ENCODE measurements at places on chromosomes 2 and 18.

- DNase-seq, result no peak
These were observed 41.2 kb downstream of the SAP130 start for GRCh38 chr2:127986548-127987079.

DNA sequence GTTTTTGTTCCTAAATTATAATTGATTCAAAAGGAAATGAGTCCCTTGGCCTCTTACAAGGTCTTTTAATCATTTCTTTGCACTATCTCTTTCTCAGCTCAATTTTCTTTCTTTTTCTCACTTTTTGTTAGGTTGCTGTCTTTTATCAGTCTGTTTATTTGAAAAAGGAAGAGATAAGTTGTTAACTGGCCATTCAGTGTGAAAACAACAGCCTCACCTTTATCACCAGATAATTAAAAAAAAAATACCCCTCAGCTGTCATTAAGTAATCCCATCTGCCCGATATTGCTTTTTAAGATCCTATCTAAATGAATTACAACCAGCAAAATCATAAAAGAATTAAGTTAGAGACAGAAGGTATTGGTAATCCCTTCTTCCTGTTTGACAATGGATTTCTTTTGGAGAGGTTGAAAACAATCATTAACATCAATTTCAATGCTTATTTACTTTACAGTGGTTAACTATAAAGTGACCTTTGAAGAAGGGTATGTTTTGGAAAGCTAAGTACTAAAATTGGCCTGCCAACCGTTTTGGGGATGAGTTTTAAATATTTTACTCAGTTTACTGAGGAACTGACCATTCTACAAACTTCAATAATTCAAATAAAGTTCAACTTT is 104.9 kb downstream of the TGIF1 start:
- no peak for DNase-seq

- DNase-seq, result no peak
These were observed 305.5 kb downstream of the PTPRM start for GRCh38 chr18:7872569-7872968.

DNA sequence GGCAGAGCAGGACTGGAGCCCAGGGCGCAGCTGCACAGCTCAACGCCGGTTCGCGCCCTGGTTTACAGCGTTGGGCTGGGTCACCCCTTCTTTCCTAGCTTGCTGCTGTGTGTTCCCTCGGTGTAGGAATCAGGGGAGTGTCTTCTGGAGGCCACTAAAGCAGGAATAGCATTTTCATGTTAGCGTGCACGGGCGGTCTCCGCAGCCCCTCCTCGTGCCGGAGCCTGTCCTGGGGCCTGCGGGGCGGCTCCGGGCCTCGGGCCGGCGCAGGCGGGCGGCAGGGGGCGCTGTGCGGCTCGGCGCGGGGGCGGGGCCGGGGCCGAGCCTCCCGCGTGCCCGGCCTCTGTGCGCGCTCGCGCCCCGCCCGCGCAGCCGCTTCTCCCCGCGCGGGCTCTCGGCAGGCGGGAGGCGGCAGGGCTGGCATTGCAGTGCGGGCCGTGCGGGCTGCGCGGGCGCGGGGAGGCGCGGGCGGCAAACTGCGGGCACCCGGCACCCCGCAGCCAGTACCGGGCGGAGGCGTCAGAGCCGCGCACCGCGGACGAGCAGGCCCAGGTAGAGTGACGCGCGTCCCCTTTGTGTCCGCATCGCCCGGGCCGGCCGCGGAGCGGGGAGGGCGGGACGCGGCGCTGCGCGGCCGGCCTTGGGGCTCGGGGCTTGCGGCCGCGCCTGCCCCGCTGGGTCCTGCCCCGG is at the start of gene RNF144A:
Gene RNF144A (plus strand): TSS at position 342 of the 690 bp plus-strand sequence. CDS start 79,515 bp downstream, outside the sequence.
- DNase-seq, result peak; percentile 60

DNA sequence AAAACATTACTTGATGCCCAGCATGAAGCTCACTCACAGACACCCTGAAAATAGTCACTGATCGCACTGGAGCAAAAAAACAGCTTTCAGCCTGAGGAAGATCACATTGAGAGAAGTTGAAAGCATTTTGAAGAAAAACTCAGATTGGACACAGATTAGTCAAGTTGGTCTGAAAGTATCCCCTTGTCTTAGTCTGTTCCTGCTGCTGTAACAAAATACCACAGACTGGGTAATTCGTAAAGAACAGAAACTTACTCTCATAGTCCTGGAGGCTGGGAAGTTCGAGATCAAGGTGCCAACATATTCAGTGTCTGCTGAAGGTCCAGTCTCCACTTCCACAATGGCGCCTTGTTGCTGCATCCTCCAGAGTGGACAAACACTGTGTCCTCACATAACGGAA is 14.2 kb upstream of the NDUFV2 start:
- no peak for DNase-seq

GRCh38 chr18:24582771-24583170 is 122.3 kb downstream of the HRH4 start:
- no peak for DNase-seq

DNA sequence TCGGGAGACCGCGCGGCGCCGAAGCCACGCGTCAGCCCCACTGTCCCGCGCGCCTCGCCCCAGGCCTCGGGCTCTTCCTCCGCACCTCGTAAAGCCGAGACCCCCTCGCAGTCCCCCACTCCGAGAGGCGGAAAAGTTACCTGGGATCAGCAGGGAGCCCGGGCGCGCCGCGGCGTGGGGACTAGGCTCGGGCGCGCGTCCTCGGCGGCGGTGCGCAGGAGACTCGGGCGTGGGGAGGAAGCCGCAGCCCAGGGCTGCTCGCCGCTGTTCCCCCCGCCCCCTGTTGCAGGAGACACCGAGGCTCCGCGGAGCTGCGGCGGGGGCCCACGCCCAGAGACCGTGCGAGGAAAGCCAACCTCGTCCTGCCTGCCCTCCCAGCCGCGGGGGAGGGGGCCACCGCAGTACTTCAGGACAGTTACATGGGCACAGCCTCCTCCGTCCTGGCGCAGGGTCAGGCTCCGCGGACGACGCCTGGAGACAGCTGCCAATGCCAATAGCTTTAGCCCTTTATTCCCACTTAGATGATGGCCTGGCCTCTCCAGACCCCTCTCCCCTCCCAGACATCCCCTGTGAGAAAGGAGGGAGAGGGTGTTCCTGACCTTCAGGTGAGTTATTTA is at the start of gene EPB41L3:
Gene EPB41L3 (minus strand): TSS at position 225 of the 617 bp plus-strand sequence. CDS start 54,814 bp downstream, outside the sequence.
- DNase-seq, result no peak

- no peak for DNase-seq
These were observed 241.5 kb downstream of the ICOS start for GRCh38 chr2:204177977-204178522.

DNA sequence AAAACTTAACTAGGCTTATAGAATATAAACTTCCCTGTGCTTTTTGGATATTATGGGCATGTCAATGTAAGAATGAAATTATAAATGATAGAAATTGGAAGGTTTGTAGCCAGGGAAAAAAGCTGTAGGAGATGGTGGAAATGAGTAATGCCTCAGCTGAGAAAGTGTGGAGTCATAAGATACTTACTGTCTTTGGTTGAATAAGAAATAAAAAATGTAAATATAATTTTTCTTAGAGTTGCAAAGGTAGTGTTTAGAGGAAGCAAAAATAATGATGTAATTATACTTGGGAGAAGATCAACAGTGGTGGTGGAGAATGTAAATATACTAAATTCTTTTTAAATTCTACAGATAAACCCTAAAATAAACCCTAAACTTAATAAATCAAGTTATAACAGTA is 26.2 kb upstream of the RND3 start:
- no peak for DNase-seq

DNA sequence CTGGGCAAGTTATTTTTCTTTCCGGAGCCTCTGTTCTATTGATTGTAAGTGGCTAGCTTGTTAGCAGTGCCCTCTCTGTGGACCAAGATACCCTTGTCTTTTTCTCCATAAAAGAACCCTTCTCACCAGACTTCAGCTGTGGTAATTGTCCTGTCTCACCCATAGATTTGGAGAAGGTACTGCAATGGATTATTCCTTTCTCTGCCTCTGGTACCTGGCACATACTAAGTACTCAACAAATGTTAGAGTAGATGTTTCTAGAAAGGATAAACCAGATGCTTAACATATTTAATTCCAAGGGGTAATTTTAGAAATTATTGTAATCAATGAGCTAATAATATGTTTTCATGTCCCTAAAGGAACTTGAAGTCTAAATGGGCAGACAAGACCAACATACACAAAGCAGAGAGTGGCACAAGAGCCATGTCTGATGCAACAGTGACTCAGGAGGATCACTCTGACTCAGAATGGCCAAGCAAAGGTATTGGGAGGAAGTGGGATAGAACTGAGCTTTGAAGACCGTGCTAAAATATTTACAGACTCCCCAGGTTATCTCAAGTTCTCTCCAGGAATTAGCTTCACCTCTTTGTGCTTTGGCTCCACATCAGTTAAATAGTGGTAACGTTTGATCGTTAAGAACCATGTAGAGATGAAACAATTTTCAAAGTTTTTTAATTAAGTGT is 129.7 kb upstream of the OSR1 start:
- no peak for DNase-seq

GRCh38 chr18:58516514-58517285 is 112.2 kb downstream of the ALPK2 start:
- no peak for DNase-seq

GRCh38 chr18:2340335-2340734 is 231.0 kb downstream of the METTL4 start:
- no peak for DNase-seq

DNA sequence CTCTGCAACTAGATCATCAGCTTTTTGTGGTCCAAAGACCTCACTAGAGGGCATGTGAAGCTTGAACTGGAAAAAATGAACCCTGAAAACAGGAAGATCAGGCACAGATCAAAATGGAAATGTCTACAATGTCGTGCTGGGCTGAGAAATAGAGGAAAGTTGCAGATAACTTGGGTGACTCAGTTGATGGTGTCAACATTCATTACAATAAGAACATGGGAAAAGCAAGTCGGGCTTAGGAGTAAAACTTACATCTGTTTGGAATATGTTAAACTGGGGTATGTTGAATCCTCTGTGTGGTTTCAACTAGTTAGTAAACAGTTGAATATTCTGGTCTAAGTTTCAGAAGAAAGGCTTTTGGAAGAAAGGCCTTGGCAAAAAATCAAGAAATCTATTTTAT is 940.4 kb downstream of the ERBB4 start:
- no peak for DNase-seq

- no peak for DNase-seq
These were observed 83.2 kb downstream of the BCL2 start for GRCh38 chr18:63236406-63236805.

- DNase-seq, result no peak
These were observed 514.8 kb upstream of the MYT1L start for GRCh38 chr2:2845806-2846315.

DNA sequence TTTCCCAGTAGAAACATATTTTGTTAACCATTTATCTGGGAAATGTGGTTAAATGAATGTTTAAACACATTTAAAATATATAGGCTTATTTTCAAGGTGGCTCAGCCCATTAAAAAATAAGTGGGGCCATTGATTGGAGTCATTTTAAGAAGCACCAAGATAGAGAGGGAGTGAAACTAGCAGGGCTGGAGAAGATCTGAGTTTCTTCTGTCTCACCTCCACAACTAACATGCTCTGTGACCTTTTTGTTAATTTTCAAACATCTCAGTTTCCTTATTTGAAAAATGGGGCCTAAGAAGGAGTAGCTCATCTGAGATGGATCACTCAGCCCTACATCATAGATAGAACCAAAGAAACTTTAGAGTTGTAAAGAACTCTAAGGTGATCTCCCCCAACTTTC is 254.8 kb downstream of the KCNS3 start:
- DNase-seq, result no peak

DNA sequence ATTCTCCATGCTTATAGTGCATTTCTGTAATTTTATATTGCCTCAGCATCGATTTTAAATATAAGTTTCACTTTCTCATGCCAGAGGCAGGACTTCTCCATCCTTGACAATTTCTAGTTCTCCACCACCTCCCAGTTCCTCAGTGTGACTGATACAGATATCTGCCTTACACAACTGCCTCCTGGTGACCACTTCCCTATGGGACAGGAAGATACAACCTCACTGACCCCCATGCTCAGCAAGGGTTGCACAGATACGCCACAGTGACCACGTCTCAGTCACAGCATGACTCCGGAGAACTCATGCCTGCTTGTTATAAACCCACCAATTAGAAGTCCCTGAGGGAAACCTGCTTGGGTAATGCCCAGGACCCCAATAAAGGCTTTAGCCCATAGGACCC is 284.0 kb upstream of the MC4R start:
- DNase-seq, result no peak

DNA sequence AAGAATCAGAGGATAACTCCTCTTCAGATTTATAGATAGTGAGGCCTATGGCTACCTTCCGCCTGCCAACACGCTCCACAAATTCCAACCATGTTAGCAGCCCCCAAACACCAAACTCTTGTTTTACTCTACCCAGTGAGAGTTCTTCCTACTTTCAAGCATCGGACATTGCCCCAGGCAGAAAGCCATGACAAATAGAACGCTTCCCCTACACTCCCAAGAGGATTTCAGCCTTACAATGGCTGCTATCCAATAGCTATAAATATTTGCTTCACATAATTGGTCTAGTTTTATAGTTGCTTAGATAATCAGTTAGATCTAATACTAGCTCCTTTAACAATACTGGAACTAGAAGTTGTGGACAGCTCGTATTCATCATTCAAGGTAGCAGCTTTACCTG is 503.4 kb upstream of the VRK2 start:
- no peak for DNase-seq

- DNase-seq, result no peak
These were observed 6.1 kb downstream of the SLC66A2 start for GRCh38 chr18:79945118-79946042.

DNA sequence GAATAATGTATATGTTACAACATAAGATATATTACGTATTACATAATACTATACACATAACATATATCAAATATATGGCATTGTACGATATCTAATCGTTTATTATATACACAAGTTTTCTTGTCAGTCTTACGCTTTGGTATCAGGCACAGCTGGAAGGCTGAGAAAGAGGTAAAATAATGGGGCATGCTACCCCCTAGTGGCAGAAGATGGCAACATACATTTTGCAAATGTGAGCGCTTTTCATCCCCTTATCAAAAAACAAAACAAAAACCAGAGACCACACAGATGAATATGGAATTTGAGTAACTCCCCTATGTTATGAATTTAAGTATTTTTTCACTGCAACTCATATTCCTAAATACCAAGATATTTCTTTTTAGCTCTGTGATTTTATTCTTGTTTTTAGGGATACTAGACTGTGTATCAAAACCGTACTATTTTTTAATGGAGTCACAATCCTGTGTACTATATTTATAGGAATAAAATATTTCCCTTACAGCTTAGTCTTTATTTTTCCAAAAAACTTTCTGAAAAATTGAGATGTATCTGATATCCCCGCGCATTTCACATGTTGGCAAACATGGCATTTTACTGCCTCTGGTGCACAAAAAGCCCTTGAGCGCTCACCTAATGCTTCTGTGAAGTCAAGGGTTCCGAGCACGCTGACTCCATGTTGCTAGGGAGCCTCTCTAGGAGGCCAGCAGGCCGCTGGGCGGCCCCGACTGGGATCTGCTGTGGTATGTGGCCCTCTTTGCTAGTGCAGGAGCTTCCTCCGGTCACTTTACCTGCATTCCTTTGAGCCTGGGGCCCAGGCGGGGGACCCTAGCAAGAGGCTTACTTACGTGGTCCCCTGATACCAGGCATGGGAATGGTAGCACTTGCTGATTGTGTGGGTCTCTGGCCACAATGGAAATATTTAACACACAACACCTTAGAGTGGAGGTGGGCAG is 62.5 kb downstream of the SLC4A3 start:
- DNase-seq, result no peak

GRCh38 chr18:50397023-50397422 is 22.2 kb downstream of the SKA1 start:
- DNase-seq, result no peak

- no peak for DNase-seq
These were observed 825.8 kb downstream of the DCC start for GRCh38 chr18:53165770-53166169.
